ENCODE measurements at places on chromosomes 5 and 9.

- no peak for DNase-seq
These were observed 18.3 kb upstream of the RXRA start for GRCh38 chr9:134307674-134308638.

- DNase-seq: peak; percentile 53
These were observed 76.3 kb downstream of the AOPEP start for GRCh38 chr9:94802793-94803192.

DNA sequence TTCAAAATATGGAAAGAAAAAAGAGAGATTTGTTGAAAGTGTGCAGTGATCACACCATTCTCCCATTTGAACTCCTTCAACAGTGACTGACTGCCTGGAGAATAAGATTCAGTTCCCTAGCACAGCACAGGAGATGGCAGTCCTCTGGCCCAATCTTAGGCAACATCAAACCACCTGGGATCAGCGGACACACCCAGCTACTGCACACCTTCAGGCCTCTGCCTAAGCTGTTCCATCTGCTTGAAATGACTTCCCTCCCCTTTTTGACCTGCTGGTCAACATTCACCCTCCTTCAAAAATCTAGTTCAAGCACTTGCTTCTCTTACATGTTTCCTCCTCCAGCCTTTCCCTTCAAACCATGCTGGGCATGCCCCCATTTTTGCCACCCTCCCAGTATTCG, 4.5 kb downstream of the MAPK9 start:
- DNase-seq: no peak

- peak; percentile 71 for DNase-seq
These were observed 14.7 kb downstream of the SLC45A2 start for GRCh38 chr5:33969572-33970452.

DNA sequence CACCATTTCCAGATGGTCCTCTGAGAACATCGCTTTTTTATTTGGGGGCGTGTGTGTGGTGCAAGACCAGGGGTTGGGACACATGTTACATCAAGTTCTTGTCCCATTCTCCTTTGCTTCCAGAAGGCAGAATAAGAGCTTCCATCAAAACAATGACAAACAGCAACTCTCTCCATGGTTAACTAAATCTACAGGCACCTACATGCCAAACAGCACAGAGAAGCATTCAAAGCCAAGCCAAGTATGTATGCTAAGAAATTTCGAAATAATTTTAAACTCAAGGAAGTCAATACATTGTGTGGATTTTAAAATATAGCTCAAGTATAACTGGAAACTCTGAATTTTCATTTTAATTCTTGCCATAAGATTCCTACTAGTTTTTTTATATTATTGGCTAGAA, 105.6 kb downstream of the SEC61B start:
- DNase-seq: no peak

Data from GM10248 (cell line).